ENCODE measurements at places on chromosomes 5 and 9.

DNA sequence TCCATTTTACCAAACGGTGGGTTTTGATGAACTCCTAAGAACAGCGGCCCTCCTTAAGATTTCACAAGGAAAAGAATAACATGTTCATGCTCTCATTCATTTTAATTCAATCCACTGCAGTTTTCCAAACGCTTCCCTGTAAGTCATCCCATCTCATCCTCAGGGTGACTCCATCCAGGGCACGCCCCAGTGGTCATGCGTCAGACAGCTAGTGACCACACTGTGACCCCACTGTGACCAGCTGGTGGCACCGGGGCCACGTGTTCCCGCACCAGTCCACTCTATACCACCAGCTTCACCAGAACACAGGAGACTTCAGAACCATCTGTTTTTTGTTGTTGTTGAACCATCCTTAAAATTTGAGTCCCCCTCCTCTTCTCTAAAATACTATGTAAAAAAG lies 14.3 kb downstream of the ATPSCKMT start:
- DNase-seq = no peak

DNA sequence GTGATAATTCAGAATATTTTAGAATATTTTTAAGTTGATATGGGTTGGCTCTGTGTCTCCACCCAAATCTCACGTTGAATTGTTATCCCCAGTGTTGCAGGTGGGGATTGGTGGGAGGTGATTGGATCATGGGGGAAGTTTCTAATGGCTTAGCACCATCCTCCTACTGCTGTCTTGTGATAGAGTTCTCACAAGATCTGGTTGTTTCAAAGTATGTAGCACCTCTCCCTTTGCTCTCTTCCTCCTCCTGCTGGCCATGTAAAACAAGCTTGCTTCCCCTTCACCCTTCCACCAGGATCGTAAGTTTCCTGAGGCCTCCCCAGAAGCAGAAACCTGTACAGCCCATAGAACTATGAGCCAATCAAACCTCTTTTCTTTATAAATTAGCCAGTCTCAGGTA lies 214.6 kb upstream of the C9orf72 start:
- no peak for DNase-seq

GRCh38 chr9:77751341-77752091 lies 103.4 kb upstream of the GNA14 start:
- peak; percentile 41 for DNase-seq

- no peak for DNase-seq
Observed at GRCh38 chr5:633501-633955, 21.4 kb downstream of the CEP72 start.

- DNase-seq = no peak
Observed at GRCh38 chr9:78407636-78408312, 110.8 kb downstream of the PSAT1 start.

DNA sequence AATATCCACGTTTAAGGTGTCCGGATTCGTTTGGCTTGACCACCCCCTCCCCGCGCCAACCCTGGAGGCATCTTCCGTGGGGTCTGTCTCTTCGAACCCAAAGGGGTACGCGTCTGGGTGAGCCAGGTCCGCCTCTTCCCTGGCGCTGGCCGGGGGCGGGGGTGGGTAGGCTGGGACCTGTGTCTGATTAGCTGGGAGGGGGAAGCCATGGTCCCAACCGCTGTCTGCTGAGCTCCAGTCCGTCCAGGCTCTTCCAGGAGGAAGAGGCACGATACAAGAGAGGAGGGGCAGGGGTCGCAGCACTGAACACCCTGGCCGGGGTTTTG lies at the start of gene LVRN:
Gene LVRN, plus strand, starts transcription at position 237 of the 326 bp plus-strand sequence. CDS start 143 bp downstream, outside the sequence.
- DNase-seq = no peak

DNA sequence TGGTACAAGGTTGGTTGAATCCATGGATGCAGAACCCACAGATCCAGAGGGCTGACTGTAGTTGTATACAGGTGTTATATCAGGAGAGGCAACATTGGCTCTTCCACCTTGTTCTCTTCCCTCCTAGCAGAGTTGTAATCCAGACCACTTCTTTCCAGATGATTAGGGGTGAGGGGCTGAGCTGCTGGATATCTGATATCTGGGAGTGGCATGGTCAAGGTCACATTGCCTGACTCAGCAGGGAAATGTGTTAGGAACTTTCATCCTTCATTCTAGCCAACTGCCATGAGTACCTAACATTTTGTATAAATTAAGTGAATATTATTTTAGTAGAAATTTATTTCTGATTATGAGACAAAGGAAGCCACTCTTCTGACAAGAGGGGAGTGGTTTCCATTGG lies 7.3 kb downstream of the DAPK1 start:
- no peak for DNase-seq

- peak; percentile 64 for DNase-seq
Observed at GRCh38 chr5:137220523-137220927, 278.6 kb downstream of the SPOCK1 start.

GRCh38 chr9:130166399-130166798 lies 5.8 kb upstream of the NCS1 start:
- no peak for DNase-seq

DNA sequence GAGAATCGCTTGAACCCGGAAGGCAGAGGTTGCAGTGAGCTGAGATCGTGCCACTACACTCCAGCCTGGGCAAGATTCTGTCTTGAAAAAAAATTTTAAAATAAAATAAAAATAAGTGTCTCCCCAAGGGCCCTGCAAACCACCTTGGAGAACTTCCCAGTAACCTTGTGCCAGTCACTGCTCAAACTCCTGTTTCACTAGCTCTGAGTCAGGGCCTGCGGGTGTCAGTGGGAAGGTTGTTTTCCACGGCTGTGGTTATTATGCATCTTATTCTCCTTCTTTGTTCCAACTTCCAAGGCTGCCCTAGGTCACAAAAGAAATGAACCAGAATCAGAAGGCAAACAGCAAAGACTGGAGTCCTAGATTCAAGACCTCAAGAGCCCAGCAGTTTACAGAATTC lies 246.7 kb downstream of the ADAMTSL1 start:
- DNase-seq = no peak

DNA sequence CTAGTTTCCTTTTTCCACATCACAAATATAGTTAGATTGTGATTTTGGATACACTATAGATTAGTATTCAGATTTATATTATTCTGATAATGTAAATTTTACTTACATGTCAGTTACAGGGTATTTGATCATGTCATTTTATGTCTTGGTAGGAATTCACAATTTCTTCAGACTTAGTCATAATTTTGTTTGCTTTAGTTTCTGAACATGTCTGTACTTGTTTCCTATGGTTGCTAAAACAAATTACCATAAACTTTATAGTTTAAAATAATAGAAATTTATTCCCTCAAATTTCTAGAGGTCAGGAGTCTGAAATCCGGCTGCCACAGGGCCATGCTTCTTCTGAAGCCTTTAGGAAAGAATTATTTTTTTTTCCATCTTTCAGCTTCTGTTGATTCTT lies 1817.2 kb upstream of the CDH9 start:
- no peak for DNase-seq

GRCh38 chr5:5512543-5512942 lies 90.1 kb downstream of the ICE1 start:
- no peak for DNase-seq

DNA sequence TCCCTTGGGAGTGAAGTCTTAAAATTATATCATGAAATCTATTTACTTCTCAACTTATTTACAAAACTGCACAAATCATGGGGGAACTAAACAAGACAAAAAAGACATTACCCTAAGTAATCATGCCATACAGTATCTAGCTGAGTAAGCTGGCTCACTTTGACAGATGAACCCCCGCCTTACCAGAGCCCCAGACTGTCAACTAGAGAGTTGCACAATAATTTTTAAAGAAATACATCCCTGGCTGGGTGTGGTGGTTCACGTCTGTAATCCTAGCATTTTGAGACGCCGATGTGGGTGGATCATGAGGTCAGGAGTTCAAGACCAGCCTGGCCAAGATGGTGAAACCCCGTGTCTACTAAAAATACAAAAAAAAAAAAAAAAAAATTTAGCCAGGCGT lies 62.3 kb downstream of the LPAR1 start:
- no peak for DNase-seq

GRCh38 chr5:150052956-150053712 lies 33.2 kb downstream of the CSF1R start:
- DNase-seq = peak; percentile 43

DNA sequence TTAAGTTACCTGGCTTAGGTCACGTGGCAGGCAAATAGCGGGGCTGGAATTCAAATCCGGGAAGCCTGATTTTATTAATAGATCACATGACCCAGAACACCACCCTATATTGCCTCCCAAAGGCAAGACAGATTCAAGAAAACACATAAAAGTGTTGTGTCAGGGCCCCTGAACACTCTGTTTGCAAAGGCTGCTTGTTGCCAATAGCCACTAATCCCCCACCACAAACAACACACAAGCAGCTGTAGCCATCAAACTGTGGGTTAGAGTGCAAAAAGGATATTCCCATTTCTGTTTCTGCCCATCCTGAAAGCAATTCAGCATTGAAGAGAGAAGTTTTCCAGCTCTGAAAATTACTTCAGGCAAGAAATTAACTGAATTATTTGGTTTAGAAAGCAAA lies 358.9 kb upstream of the RFX3 start:
- DNase-seq = no peak

GRCh38 chr5:56681346-56681745 lies 134.0 kb upstream of the MAP3K1 start:
- no peak for DNase-seq

DNA sequence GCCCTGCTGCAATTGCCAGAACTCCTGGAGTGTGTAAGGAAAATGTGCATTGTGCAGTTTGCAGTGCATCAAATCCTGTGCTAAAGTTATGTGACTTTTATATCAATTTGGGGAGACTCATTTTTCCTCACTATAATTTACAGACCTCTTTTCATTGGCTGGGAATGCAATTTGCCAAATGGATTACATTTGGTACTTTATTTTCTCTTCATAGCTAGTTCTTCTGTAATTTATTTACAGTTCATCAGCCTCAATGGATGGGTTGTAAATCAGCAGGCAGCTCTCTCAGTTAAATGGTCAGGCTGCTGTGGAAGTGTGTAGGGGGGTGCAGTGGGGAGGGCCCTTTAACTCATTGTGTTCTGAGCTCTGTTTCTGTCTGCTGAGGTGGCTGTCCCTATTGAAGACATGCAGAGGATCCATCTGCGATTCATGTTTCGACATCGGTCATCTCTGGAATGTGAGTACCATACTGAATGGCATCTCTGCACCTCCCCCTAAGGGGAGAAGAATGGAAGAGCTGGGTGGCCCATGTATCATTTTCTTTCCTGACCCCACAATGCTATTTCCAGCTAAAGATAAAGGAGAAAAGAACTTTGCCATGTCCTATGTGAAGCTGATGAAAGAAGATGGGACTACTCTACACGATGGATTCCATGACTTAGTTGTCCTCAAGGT lies 74.6 kb downstream of the DOCK2 start:
- DNase-seq = no peak

DNA sequence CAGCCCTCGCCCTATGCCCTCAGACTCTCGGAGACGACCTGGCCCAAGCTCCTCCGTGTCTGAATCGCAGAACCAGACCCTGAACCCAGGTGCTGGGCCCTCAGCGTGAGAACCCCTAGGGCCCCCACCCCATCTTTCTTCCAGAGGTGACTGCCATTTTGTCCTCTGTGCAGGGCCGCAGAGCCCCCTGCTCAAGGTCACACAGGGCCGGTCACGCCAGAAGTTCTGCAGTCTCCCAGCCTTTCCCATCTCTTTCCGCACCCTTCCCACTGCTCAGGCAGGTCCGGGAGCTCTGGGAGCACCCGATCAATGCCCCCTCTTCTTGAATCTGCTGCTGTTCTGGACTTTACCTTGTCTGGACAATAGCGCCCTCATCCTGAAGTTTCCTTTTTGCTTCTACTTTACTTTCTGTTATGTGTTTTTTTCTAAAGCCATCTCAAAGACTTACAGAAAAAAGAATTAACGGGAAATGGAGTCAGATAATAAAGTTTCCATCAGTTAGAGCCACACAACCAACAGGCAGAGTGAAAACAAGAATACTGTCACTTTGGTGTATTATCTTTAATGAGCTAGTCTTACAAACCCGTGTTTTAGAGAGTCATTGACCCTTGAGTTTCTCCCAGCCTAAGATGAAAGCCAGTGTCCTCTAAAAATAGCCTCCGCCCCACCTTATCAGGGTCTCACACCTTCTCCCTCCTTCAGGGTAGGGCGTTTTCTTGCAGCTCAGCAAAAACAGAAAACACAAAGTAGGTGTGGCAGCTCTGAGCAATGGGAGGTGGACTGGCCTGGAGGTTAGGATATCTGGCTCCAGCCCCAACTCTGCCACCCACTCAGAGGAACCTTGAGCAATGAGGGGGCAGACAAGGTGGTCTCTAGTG lies 1.8 kb downstream of the TMOD1 start:
- no peak for DNase-seq

GRCh38 chr5:116320486-116320885 lies 235.7 kb downstream of the COMMD10 start:
- no peak for DNase-seq

DNA sequence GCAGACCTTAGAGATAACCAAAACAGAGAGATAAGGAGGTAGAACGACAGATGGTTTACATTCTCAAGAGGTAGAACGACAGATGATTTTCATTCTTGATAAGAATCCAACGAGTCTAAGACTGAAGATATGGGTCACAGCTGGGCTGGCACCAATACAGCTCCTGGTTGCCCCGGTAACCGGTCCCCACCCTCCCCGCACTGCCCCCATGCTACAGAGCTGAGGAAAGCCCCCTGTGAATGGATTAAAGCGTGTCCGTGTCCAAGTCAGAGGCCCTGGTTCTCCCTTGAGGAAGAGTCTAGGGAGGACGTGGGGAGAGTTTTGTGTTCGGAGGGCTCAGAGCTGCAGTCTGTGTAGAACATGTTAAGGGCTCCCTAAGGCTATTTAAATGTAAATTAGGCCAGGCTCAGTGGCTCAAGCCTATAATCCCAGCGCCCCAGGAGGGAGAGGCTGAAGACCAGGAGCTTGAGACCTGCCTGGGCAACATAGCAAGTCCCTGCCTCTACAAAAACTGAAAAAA lies 8.1 kb downstream of the IDNK start:
- no peak for DNase-seq

- no peak for DNase-seq
Observed at GRCh38 chr5:133533541-133533940, 78.8 kb downstream of the FSTL4 start.

DNA sequence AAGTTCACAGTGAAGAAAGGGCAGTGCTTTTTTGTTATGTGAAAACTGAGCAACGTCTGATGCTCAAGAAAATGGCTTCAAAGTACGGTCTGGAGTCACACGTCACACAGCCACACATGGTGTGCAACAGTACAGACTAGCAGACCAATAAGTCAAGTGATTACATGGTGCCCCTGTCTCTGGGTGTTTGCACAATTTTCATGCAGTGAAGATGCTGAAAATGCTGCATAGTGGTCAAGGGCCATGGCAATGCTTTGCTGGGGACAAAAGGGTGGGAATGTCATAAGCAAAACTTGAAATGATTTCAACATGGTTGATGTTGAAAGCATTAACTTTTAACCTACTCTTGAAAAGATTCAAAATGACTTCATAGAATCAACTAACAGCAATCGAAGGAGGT lies 231.2 kb downstream of the EBF1 start:
- no peak for DNase-seq
